Stimulated activated CD4-positive, alpha-beta T cell treated with anti-CD3 and anti-CD28 coated beads, Interleukin-12 subunit alpha, Interleukin-12 subunit beta, amount 100 ng/mL, for 48 hours (primary cell): ENCODE measurements at places on chromosomes 5 and 9.

DNA sequence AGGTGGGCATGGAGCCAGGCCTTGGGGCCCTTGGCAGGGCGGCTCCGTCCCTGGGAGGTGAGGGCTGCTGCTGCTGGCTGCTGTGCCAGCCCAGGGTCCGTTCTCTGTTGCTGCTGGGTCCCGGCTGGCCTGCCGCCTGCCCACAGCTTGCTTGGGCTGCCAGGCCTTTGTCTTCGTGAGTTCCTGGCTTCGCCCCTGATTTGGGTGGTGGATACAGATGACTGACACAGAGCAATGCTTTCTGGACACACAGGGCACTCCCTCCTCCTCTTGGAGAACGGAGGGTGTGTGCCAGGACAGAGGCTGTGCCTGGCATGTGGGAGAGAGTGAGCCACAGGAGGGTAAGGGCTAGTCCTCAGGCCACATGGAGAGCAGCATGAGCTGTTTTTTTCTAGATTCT is 166.1 kb downstream of the MACROH2A1 start:
- DNase-seq: no peak

DNA sequence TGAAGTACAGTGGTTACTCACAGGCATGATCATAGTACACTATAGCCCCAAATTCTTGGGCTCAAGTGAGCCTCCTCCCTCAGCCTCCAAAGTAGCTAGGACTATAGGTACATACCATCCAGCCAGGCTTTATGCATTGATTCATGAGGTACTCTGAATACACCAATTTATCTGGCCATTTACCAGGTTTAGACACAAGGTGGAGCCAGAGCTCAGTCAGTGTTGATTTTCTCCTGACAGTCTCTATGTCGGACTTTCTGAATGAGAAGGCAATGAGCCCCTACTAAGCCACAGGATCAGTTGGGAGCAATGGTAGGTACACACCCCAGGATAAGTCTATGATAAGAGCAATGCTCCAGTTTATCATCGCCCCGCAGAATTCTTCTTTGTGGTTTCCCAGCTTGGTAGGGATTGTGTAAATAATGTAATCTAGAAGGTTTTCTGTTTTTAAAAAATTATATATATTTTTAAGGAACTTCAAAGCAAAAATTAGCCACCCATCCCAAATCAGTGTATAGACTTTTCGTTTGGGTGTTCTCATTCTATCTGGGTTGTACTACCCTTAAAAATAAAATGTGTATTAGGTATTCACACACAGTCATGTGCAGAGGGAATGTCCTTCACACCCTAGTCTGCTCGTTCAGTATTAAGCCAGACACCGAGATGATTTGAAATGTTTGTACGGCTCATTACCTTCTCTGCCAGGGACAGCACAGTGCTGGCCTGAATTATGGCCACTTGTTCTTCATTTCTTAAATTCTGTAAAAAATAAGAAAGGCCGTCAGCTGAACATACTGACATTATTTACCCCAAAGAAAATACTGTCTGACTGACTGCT is 118.4 kb upstream of the DPYSL3 start:
- peak; percentile 68 for DNase-seq

- DNase-seq: peak; percentile 68
Observed at GRCh38 chr9:19184144-19184917, 46.2 kb upstream of the DENND4C start.

GRCh38 chr9:134701581-134702259 is 60.1 kb downstream of the COL5A1 start:
- DNase-seq: no peak

- peak; percentile 61 for DNase-seq
Observed at GRCh38 chr5:82356808-82357671, 78.9 kb upstream of the RPS23 start.
